ENCODE measurements at places on chromosomes 3 and 15.

GRCh38 chr3:53051929-53052328 is 6.1 kb upstream of the SFMBT1 start:
- no peak for DNase-seq

DNA sequence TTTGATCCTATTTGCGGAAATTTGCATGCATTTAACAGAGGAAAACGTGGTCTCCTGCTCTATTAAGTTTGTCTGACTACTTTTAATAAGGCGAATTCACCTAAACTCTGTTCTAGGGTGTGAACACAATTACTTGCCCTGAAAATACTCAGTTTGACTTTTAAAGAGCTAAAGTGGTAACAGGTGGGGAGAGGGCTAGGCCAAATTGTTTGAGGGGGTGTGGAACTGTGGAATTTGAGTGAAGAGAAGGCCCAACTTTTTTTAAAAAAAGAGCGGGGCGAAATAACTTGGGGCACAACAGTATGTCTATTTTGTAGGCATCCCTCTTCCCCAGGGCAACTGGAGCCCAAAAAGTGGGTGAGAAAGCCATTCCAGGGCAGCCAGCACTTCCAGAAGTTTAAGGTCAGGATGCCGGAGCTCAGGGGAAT is 580 bp upstream of the FXR1 start:
- no peak for DNase-seq

DNA sequence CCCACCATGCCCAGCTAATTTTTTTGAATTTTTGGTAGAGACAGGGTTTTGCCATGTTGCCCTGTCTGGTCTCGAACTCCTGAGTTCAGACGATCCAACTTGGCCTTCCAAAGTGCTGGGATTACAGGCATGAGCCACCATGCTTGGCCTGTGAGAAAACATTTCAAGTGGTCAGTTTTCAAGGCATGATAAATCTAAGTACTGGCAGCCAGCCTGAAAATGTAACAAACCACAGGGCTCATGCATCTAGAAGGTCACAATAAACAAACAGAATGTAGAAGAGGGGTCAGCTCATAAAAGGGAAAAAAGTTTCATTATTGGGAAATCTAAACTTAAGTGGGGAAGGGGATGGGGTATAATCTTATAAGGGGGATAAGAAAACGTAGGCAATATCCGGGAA is 39.9 kb downstream of the PPCDC start:
- no peak for DNase-seq

DNA sequence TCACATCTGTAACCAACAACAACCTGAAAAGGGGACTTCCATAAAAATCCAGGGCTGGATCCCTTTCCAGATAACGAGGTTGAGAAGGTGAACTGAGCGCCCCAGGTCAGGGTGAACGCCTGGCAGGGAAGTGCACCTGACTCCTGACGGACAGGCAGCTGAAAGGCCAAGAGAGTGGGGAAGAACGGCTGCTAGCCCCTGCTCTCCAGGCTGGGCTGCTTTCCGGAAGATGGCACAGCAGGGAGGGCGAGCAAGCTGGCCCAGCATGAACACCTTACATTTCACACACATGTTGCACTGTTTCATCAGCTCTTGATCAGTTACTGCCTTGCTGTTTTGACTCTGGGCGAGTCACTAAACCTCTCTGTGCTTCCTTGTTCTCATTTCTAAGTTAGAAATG is 127.2 kb upstream of the IQSEC1 start:
- DNase-seq = no peak

DNA sequence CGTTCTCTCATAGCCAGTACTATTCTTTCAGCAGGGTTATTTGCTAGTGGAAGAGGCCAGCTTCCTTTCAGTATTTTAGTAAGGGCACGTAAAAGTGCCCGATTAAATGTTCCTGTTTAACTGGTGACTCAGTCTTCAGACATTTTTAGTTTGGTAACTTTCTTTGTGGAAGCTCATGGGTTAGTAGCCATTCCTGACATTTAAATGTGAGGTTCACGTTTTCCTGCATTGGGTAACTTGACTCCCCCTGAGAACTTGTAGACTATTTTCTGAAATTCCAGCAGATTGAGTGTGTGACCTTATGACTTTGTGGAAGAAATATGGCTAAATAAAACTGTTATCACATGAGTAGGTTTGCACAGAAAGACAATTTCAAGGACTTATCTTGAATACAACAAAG is 16.9 kb downstream of the ABHD2 start:
- no peak for DNase-seq

GRCh38 chr3:42120866-42121265 is 29.7 kb downstream of the TRAK1 start:
- no peak for DNase-seq
